ENCODE measurements at places on chromosomes 5 and 9.

- no peak for DNase-seq
Observed at GRCh38 chr5:159826351-159827214, 89.7 kb upstream of the ADRA1B start.

GRCh38 chr5:61167382-61167781 lies 5.1 kb upstream of the SMIM15 start:
- DNase-seq: no peak

DNA sequence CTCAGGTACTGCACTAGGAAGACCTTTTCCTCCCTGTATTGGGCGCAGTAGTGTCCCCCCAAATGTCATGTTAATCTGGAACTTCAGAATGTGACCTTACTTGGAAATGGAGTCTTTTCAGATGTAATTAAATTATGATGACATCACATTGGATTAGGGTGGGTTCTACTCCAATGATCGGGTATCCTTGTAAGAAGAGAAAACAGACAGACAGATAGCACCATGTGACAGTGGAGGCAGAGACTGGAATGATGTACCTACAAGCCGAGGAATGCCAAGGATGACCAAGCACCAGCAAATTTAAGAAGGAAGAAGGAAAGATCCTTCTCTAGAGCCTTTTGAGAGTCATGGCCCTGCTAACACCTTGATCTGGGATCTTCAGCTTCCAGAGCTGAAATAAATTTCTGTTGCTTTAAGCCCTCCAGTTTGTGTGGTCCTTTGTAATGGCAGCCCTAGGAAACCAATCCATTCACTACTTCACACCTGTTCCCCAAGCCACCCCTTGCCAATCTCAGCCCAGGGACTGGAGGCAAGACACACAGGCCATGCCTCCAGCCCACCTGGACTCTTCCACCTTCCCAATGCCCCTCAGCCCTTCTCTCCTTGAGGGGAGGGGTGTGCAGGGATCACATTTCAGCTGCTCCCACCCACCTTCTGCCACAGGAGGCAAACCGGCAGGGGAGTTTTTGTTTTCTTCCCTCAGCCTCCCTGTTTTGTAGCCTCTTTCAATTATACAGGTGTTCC lies 1.6 kb downstream of the CCNJL start:
- DNase-seq: no peak

GRCh38 chr5:64163135-64163534 lies 2.5 kb upstream of the RNF180 start:
- DNase-seq: no peak

DNA sequence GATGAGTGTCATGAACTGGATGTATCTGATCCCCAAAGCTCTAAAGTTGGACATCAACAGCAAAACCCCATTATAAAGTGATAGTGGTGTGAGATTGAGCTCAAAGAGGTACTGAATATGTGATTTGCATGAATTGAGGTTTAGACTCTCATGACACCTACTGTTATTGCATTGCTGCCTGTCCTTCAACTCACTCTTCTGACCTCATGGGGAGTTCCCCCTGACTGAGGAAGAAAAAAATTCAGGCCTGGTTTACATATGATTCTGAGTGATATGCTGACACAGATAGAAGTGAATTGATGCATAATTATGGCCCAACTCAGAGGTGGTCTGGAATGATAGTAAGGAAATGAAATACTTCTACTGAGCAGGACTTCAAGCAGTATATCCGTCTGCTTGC lies 76.2 kb upstream of the CHD1 start:
- DNase-seq: no peak

- DNase-seq: no peak
Observed at GRCh38 chr5:74575741-74576538, 64.6 kb downstream of the ENC1 start.

DNA sequence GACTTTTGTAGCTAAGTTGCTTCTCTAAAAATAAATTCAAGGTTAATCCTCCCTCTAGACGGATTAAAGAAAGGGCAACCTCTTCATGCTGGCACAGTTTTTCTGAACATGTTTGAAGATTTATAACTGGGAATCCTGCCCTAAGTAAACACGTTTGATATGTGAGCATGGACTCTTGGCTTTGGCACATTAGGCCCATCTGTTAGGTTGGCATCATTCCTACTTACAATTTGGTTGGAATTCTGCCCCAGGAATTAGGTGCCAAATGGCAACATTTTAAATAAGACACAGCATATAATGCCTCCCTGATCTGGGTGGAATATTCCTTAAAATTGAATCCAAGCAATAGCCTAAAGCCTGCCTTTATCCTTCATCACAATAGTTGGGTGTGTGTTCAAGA lies 372.3 kb upstream of the CDH18 start:
- no peak for DNase-seq

- no peak for DNase-seq
Observed at GRCh38 chr9:71918419-71918818, 7.0 kb downstream of the C9orf85 start.

DNA sequence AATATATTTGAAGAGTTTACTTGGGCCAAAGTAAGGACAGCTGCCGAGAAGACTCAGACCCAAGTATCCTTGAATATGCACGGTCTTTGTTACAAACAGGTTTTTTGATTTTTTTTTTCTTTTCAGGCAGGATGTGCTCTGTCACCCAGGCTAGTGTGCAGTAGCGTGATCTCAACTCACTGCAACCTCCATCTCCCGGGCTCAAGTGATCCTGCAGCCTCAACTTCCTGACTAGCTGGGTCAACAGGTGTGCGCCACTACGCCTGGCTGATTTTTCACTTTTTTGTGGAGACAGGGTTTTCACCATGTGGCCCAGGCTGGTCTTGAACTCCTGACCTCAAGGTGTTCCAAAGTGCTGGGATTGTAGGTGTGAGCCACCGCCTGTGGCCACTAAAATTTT lies 27.4 kb downstream of the JMY start:
- DNase-seq: no peak

GRCh38 chr5:112861638-112861985 lies 525 bp downstream of the SRP19 start:
- no peak for DNase-seq

GRCh38 chr9:110048403-110048975 lies 159.5 kb downstream of the C9orf152 start:
- DNase-seq: peak; percentile 70

DNA sequence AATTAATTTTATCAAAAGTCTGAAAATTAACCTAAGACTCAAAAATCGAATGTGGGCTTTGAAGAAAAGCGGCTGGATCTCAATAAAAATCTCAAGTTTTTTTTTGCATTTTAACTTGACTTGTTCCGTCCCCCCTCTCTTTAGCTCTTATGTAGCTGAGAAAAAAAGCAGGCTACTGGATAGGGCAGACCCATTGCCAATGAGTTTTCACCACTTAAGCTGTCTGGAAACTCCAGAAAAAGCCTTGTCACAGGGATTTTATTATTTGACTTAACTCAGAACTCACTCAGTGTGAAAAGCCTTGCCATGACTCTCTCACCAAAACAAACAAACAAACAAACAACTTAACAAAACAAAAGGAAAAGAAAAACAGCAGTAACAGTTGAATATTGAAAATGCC lies 247.4 kb downstream of the CDH9 start:
- no peak for DNase-seq

DNA sequence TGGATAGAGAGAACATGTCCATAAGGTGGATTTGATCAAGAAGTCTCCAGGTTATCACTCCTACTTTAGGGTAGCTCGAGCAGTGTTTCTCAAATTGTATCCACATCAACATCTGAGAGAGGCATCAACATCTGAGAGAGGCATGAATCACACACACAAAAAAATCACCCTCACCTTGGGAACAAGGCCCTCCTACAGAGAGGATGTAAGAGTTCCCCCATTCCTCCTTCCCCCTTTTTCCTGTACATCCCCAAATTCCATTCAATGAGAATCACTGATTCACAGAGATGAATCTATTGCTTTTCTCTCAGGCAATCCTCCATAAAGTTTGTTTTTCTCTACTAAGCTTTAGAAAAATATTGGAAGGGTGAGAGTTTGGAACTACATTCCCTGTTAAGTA lies 233.4 kb upstream of the CDH6 start:
- no peak for DNase-seq

- peak; percentile 36 for DNase-seq
Observed at GRCh38 chr5:111224561-111225345, 569 bp downstream of the CAMK4 start.

DNA sequence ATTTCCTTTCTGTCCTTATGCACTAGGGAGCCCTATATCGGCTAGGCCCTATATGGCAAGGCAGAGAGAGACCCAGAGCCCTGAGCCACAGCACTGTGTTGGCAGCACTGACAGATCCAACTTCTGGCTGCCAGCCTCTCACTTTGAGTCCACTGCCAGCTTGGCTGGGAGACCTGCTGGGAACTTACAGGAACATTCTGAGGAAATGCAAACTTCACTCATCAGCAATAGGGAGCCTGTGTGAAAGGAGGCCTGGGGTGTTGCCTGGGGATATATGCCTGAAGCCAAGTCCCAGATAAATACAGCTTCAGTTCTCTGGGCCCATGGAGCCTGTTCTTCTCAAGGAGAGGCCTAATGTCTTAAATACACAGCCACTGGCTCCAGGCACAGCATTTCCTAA lies 78.0 kb downstream of the ADRB2 start:
- no peak for DNase-seq

- no peak for DNase-seq
Observed at GRCh38 chr5:155711882-155712281, 615.1 kb upstream of the SGCD start.

DNA sequence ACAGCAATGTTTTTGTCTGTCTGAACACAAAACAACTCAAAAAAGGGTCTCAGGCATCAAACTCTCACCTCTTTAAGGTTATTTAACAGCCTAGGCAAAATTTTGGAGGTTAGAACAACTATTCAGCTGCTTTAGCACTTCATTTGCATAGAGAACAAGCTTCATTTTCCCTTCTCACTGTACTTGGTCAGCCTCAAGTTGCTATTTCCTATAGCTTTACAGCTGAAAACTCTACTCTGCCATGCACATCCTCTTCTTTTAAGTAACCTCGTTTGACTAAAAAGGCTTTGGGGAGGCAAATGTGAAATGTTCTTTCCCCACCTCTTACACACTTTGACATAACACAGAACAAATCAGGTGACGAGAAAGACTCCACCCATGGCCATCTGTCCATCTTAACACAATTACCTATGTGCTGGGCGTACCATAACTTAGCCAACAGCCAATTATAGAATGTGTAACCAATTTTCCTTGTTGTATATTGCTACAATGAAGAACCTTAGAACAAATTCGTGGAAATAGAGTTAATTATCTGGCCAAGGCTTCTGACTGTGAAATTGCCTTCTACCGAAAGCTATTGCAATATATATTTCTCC lies 195.7 kb downstream of the DCP2 start:
- no peak for DNase-seq

DNA sequence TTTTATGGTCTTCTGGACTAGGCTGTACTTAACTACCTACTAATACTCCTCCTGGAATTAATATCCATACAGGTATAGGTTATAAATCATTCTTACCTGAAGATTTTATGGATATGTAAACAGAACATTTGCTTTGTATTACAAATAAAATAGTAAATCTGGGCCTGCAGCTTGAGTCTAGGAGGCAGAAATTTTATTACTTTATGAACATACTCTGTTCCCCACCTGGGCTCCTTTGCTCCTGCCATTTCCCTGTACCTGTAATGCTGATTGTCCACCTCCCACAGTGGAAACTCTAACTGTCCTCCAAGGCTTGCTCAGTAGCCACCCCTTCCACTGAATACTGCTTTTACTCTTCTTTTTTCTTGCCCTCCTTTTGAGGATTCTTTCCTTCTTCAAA lies 108.0 kb downstream of the PAM start:
- DNase-seq: no peak

DNA sequence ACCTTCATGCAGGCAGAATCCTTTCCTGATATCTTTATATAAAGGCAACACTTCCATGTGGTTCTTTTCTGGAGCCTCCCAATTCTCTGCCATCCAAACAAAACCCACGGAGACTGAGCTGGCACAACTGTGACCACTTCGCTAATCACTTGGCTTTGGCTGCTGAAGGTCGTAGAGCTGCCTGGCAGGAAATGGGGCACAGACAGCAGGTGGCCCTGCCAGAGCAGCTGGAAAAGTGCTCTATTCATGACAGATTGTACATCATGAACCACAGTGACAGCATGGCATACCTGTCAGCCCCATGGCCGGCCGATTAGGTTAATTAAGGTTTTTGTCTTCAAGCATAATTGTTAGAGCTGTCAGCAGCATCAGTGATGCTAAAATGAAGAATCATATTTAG lies 141.9 kb upstream of the ANKRD55 start:
- no peak for DNase-seq

GRCh38 chr5:147344861-147345260 lies 110.0 kb downstream of the STK32A start:
- no peak for DNase-seq

GRCh38 chr5:107612541-107612940 lies 58.2 kb downstream of the EFNA5 start:
- no peak for DNase-seq

All from stimulated activated CD4-positive, alpha-beta T cell treated with anti-CD3 and anti-CD28 coated beads, Interleukin-2, amount 100 ng/mL, for 48 hours (primary cell).